ENCODE measurements at places on chromosomes 5 and 9.

DNA sequence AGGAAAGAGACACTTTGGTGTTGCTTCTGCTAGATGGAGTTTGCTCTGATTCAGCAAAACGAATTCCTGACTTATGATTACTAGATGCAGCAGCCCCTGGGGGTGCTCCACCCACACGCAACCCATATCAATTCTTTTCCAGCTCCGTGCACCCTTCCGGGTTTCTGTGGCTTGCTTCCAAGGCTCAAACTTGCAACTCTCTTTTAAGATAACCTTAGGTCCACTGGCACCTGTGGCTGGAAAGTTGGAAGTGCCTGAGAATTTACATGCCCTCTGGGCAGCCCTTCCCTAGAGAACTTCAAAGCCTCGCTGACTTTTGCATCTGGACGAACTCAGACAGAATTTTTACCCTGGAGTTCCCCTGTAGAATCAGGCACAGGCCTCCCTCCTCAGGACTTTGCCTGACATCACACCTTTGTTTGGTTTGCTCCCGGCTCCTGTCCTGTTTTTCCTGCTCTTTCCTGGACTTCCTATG lies 224.9 kb downstream of the SNX18 start:
- DNase-seq = peak; percentile 60

DNA sequence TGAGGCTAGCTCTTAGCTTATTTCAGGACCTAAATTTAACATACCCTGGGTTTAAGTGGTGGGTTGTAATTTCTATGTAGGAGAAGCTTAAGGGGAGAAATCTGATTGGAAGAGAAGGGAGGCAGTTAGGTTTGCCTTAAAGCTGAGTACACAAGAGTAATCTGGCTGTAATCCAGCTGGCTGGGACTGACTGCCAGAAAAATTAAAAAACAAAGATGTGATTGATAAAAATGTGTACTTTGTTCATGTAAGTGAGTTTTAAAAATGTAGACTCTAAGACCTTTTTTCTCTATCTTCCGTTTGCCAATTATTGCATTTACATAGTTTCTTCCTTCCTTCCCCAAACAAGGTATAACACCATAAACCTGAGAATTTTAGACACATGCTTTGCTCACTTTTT lies 17.5 kb upstream of the MSMP start:
- no peak for DNase-seq

GRCh38 chr9:97529363-97530076 lies 28.1 kb downstream of the TMOD1 start:
- no peak for DNase-seq

DNA sequence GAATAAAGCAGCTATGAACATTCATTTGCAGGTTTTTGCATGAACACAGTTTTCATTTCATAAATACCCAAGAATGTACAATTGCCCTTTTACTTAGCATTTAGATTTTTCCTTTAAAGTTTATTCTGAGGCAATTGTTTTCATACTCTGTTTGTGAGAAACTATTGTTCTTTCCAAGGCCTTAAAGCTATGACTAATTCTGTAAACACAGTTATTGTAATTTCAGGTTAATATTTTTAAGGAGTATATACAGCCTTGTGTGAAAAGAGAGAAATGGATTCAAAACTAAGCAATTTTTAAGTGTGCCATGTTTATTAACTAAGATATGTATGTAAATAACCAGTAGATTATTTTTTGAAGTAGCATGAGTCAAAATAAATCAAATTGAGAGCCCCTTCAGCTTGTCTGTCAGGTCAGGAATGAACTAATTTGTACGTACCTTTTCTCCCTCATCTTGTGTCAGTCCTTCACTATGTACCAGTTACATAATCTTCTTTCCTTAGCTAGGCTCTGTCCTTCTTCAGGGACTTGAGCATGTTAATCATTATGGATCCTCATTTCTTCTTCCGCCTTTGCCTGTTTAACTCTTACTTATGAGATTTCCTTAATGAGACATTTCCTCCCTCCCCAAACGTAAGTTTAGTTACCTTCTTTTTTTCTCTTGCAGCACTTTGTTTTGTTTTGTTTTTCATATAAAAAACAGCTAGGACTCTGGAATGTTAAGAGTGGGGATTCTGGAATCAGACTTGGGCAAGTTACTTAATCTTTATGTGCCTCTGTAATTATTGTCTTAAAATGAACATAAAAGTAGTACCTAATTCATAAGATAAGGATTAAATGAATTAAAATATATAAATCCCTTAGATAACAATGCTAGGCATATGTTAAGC lies 63.6 kb downstream of the NIPBL start:
- DNase-seq = no peak

GRCh38 chr9:125820100-125820804 lies 73.1 kb downstream of the PBX3 start:
- DNase-seq = no peak

- DNase-seq = peak; percentile 71
Measured at GRCh38 chr5:148740966-148741742, 85.3 kb upstream of the ADRB2 start.

DNA sequence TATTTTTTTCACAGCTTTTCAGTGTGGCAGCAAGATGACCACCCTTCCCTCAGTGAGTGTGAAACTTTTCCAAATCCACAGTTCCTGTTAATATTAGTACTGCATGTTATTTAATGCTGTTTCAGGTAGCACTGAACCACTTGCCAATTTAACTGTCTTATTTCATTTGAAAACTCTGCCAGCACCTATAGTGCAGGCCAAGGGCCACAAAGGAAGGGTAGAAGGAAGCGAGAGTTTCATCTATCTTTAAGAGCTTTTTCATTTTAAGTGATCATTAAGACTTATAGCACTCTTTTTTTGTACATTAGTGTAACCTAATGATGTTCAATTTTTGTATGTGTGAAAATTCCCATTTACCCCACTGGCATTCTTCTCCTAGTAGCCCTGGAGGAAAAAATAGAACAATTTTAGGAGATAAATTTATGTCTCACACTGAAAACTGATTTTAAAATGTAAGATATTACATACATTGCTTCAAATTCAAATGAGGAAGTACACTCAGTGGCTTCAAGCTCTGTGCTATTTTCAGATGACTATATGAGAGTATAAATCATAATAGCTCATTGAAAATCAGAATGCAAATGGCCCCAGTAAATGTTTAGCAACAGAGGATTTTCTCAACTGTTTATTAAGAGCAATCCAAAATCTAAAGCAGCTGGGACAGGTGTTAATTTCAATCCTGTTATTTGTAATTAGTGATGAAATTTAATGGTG lies 820.5 kb downstream of the PTPRD start:
- no peak for DNase-seq

DNA sequence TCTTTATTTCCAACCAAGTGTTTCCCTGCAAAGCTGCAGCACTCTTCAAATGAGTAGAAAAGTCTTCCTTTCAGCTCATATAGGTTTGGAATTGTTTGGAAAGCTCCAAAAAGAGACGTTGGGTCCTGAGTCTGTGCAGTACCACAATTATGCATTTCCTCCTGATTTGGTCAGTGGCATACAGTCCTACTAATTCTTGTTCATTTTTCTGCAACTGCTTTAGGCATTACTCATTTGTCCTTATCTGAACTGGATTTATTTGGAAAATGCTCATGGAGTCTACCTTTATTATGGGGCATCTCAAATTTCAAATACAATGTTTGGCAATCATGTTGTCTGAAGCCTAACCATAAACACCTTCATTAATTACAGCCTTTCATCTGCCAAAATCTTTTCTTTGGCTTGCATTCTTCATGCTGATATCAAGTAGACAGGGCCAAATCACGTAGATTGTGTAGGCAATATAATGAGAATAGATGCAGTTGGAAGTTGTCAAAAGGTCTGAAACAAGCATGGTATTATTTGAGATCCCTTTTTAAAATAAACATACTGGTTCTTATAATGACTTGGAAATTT lies 232.8 kb downstream of the TLE1 start:
- DNase-seq = peak; percentile 46

DNA sequence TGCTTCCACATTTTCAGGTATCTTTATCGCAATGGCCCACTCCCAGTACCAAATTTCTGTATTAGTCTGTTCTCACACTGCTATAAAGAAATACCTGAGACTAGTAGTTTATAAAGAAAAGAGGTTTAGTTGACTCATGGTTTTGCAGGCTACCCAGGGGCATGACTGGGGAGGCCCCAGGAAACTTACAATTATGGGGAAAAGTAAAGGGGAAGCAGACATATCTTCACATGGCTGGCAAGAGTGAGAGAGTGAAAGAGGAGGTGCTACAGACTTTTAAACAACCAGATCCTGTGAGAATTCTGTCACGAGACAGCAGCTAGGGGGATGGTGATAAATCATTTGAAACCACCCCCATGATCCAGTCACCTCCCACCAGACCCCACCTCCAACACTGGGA lies 238.2 kb upstream of the DMAC1 start:
- no peak for DNase-seq

DNA sequence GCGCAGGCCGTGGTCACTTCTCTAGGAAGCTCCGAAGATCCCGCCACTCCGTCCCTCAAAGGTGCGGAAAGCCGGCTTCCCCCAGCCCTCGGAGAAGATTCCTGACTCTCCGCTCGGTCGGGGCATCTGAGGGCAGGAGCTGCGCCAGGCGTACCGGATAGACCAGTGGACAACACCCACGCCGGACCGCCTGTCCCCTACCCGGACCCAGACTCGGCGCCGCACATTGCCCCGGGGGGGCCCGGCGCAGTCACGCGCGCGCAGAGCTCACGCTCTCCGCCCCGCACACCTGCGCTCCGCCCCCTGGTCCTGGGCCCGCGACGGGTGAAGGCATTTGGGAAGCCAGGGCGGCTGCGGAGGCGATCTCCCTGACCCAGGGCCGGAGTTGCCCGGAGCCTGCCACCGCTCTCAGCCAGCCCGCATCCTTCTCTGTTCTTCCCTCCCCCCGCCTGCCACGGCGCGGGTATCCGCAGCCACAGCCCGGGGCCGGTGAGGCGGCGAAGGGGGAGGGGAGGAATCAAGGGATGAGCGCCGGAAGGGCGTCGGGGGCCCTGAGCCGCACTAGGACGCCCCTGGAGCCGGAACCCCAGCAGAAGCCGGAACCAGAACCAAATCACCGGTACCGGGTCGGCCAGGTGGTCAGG lies 448 bp downstream of the RELL2 start:
- DNase-seq = no peak

DNA sequence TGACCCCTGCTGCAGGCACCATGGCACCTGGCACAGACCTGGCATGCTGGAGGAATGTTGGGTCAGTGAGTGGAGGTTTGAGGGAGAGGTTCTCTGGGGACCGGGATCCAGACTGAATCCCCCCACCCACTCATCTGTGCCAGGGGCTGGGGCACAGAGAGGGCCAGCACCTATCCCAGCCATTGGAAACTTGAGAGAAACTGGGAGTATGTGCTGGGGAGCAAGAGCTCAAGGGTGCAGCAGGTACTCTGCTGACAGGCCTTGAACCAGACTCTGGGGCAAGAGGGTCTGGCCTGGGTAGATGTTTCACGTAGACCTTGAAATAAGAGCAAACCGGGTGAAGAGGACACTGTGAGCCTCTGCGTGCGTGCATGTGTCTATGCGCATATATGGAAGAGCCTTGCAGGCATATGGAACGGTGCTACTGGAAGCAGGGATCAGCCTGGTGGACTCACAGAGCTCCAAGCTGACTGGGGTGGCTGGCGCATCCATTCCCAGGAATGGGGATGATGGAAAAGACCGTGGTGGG lies 8.8 kb downstream of the FGF18 start:
- DNase-seq = no peak

DNA sequence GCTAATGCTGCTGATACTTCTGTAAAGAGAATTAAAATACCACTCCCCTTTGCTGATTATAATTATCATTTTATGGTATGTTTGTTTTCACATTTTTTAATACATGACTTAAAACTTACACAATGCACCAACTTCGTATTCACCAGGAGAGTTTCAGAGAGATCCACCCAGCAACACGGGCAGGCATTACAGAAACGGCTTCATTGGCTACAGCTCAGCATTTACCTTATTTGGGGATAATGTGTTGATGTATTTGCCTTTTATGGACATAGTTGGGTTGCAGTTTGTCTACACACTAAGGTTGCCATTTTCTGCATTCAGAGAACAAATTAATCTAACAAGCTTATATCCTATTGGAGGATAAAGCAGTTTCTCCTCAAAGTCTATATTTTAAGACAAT lies 423.6 kb downstream of the PRDM9 start:
- DNase-seq = no peak

- DNase-seq = no peak
Measured at GRCh38 chr9:4939118-4939561, 45.9 kb upstream of the JAK2 start.

DNA sequence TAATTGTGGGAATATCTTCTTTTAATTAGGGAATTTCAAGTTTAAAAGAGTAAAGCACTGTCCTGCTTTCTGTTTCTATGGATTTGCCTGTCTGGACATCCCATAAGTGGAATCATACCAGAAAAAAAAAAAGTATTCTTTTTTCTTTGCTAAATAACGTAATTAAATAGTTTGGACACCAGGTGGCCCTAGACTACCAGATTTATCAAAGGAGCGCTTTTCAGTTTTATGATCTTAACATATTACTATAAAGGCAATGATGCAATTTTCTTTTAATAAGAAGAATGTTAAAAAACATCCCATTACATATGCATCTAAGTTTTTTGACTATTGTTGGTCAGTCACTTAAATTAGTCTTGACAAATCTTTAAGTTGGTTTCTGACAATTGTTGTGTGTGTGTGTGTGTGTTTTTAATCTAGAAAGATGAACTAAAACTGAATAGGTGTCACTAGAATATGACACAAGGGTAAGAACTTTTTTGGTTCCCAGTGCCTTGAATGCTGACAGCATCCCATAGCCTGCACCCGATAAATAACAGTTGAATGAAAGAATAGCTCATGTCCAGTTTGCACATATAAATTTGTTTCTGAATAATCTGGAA lies 49.5 kb downstream of the C5orf22 start:
- DNase-seq = peak; percentile 57

- no peak for DNase-seq
Measured at GRCh38 chr5:123214193-123214592, 125.2 kb downstream of the PRDM6 start.

- no peak for DNase-seq
Measured at GRCh38 chr5:17477043-17477442, 21.0 kb upstream of the TAF11L2 start.

GRCh38 chr9:108003526-108003925 lies 514.0 kb upstream of the KLF4 start:
- no peak for DNase-seq

DNA sequence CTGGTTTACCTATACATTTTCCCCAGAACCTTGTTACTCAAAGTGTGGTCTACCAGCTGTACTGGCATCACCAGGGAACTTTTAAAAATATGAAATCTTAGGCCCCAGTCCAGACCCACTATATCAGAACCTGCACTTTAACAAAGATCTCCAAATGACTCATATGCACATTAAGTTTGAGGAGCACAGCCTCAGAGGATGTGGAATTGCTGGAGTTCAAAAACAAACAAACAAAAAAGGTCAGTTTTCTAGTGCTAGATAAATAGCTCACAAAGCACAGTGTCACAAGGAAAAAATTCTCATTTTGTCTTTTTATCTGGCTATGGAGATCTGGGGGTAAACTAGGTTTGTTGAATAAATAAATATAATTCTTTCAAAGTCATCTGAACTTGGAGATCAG lies 68.9 kb upstream of the ANKRD55 start:
- no peak for DNase-seq

DNA sequence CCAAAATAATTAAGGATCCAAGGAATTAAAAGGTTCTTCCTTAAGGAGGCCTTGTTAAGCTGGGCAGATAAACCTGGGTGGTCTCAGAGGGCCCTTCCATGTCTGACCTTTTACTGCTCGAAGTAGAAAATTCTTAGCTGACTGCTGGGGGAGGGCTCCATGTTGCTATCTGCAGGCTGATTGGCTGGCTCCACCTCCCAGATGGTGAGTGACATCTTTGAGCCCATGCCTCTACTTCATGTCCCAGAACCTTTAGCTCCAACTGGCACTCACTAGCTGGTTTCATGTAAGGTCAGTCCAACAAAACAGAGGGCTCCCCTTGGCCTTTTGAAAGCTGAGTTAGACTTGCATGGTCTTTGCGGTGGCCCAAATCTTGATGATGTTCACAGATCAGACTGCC lies 188.2 kb downstream of the PAX5 start:
- DNase-seq = no peak

Measured in fibroblast of skin of scalp (primary cell).